ENCODE measurements at places on chromosomes 7 and 10.

- no peak for DNase-seq
Observed at GRCh38 chr10:3127921-3128320, 44.7 kb downstream of the PITRM1 start.

DNA sequence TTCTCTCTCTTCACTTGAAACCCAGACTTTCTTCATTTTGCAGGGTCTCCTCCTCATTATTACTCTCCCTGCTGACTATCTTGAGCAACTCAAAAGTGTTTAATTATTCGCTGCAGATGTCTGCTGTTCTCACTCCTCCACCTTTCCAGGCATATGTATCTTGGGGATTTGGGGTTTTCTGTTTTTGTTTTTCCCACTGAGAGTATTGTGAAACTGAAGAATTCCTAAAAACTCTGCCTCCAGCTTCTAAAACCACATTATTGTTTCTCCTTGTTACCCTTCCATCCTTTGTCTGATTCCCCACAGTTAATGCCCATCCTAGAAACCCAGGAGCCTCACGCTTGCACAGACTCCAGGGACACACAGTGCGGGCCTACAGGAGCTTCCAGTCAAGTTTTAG lies 51.3 kb downstream of the WNT2 start:
- no peak for DNase-seq

GRCh38 chr10:75405598-75406461 lies 4.3 kb upstream of the ZNF503 start:
- no peak for DNase-seq

DNA sequence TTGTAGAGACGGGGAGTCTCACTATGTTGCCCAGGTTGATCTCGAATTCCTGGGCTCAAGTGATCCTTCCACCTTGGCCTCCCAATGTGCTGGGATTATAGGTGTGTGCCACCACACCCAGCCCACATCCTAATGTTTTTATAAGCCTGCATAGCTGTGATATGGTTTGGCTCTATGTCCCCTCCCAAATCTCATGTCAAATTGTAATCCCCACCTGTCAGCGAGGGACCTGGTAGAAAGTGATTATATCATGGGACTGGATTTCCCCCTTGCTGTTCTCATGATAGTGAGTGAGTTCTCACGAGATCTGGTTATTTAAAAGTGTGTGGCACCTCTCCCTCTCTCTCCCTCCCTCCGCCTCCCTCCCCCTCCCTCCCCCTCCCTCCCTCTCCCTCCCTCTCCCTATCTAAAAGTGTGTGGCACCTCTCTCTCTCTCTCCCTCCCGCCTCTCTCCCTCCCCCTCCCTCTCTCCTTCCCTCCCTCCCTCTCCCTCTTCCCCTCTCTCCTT lies 13.9 kb downstream of the BAMBI start:
- no peak for DNase-seq

Measured in stimulated activated CD4-positive, alpha-beta T cell treated with anti-CD3 and anti-CD28 coated beads, Interleukin-1b, Interleukin-23, amount 100 ng/mL, for 4 hours (primary cell).